ENCODE measurements at places on chromosomes 16 and 17.

DNA sequence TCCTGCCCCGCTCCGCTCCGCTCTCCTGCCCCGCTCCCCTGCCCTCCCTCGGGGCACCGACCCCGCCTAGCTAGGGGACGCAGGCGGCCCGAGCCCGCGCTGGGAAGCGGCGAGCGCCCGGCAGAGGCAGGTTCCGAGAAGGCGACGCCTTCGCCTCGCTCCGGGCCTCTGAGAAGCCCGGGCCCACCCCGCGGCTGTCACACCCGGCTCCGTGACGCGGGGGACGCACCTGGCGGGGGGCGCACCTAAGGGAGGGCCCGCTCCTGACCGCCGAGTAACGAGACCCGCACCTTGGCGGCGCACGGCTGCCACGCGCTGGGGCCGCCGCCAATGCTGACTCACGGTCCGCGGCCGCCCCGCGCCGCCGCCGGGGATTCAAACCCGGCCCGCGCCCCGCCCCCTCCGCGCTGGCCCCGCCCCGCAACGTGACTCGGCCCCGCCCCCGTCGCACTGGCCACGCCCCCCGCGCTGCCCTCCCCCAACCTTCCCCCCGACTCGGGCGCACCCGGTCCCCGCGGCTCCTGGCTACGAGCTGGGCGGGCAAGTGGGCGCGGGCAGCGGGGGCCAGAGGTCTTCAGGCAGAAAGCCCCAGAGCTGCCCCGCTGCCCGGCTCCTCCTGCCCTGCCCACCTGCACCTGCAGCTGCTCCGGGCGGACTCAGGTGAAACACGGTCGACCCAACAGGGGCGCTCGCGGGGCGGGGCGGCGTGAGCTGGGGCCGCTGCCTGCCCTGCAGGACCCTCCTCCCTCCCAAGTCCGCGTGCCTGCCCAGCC lies 27.8 kb downstream of the GNPTG start:
- peak; percentile 46 for DNase-seq

DNA sequence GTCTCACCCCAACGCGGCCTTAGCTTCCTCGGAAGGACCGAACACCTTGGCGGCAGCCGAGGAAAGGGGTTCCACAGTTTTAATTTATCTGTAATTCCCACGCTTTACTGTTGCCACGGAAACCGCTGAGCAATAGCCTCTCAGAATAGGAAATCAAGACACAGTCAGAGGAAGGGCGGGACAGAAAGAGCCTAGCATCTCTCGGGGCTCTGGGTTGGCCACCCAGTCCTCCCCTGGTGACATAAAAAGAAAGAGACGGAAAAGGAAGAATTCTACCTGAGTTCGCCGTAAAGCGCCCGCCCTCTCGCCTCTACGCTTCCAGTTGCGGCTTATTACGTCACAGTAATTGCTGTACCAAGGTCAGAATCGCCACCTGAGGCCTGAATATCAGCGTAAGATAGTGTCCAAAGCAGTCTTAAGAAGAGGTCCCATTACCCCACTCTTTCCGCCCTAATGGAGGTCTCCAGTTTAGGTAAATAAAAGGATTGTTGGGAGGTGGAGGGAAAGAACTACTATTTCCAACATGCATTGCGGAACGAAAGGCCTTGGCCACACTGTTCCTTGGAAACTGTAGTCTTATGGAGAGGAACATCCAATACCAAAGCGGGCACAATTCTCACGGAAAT lies 761 bp upstream of the NBR1 start:
- DNase-seq: peak; percentile 95

- no peak for DNase-seq
Observed at GRCh38 chr17:4928881-4929280, 3.2 kb upstream of the GP1BA start.

DNA sequence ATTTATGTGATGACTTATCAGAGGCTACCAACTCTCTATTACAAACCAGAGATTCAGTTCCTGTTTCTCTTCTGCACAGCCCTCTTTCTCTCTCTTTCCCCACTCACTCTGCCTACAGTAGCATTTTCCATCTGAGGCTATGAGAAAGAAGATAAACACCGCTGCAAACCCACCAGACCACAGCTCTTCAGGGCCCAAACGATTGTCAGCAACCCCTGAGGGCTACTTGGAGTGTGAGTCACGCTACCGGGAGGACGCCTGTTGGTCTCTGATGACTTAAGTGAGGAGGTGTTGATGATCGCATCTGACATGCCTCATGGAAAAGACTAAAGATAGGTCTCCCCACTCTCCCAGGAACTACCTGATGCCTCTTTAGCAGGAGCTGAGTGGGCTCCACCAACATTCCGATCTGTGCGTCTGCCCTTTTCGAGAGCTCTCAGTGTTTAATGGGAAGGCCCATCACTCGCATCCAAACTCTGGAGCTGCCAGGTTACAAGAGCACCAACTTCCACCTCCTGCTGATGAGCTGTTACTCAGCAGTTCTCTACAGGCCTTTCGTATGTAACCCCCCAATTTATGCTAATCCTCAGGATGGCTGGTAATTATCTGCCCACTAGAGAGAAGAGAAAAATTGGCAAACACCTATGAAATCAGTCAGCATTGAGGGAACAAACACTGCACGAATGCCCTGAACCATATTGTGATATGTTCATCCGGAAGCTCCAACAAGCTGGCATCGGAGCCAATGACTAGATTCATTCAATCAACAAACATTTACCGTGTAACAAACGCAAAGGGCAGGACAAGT lies 9.2 kb downstream of the GRIN2A start:
- no peak for DNase-seq

GRCh38 chr17:38584350-38584925 lies 21.3 kb downstream of the SRCIN1 start:
- peak; percentile 56 for DNase-seq

DNA sequence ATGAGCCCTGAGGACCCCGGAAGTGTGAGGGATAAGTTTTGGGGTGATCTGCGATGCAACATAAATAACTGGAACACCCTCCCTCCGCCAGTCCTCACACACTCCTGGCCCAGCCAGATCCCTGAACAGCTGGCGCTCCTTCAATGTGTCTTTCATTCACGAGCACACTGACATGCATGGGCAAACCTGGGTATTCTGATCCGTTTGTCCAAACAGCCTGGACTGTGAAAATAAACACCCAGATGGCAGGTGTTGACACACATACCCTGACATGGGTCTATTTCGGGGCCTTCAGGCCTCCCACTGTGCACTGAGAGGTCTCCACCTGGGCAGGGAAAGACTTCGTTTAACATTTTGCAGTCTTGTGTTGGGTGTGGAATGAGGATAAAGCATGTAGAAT lies 3.0 kb upstream of the CPNE2 start:
- DNase-seq: no peak

DNA sequence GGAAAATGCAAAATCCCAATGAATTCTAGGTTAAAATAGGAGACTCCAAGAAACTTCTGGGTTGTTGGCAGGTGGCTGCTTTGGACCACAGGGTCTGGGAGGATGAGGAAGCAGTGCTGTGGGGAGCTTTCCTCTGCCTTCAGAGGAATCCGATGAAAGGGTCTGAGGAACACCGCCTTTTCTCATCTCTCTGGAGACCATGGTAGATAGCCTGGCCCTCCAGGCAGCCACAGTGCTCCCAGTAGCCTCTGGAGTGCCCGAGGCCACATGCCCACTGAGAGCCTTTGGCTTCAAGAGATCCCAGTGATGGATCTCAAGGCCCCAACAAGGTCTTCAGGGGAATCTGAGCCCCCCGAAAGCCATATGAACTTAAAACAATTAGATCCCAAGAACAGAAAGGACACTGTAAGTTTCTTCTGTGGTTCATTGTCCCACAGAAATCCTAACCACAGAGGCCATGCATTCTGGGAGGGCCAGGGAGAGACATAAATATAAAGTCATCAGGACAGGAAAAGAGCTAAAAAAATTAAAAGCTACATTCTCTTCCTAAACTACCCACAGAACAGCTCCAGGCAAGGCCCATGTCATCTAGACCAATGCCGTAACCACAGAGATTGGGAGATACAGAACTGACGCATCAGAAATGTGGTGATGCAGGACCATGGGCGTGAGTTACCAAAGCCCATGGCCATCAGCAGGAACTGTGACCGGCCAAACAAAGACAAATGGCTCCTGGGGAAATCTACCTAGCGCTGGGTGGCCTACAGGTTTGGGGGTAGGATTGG lies 24.3 kb downstream of the TK2 start:
- no peak for DNase-seq

- no peak for DNase-seq
Observed at GRCh38 chr17:17346428-17347233, 43.5 kb downstream of the NT5M start.
